ENCODE measurements at places on chromosomes 12 and 14.

DNA sequence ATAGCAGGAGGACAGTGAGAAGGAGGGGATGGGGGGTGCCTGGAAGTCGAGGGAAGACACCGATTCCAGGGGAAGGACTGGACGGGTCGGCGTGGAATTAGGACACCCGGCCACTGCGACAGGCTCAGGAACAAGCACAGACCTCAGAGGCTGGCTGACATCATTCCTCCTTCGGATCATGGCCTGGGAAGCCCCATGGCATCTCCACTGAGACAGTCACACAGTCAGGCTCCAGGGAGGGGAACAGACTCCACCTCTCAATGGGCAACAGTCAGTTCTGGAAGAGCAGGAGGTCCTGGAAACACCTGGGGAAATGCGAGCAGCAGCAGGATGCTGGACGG is 67.9 kb upstream of the FBRSL1 start:
- no peak for DNase-seq

GRCh38 chr12:562634-563033 is 100.6 kb downstream of the NINJ2 start:
- no peak for DNase-seq

DNA sequence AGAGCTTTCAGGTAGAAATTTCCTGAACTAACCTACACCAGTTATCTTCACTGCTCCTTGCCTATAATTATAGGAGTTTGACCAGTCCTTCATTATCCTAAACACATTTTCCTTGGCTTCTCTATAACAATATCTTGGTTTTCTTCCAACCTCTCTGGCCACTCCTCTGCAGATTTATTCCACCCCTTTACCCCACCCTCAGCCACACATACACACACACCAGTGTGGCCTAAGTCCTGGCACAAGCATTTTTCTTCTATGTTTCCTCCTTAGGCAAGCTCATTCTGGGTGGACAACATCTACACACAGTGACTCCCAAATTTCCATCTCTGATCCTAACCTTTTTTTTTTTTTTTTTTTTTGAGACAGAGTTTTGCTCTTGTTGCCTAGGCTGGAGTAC is 25.1 kb downstream of the CDK17 start:
- no peak for DNase-seq

DNA sequence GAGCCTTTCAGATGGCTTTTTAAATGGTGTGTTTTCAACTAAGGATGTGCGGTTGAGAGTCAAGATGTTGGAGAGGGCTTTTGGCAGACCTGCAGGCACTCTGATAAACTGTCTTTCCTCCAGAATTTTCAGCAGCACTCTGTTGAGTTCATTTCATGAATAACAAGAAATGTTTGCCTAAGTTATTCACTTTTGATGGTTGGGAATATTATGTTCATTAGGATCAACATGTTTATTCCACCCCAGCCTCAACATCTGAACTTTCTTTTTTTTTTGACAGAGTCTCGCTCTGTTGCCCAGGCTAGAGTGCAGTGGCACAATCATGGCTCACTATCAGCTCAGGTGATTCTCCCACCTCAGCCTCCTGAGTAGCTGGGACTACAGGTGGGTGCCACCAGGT is 68.4 kb downstream of the C12orf75 start:
- no peak for DNase-seq

DNA sequence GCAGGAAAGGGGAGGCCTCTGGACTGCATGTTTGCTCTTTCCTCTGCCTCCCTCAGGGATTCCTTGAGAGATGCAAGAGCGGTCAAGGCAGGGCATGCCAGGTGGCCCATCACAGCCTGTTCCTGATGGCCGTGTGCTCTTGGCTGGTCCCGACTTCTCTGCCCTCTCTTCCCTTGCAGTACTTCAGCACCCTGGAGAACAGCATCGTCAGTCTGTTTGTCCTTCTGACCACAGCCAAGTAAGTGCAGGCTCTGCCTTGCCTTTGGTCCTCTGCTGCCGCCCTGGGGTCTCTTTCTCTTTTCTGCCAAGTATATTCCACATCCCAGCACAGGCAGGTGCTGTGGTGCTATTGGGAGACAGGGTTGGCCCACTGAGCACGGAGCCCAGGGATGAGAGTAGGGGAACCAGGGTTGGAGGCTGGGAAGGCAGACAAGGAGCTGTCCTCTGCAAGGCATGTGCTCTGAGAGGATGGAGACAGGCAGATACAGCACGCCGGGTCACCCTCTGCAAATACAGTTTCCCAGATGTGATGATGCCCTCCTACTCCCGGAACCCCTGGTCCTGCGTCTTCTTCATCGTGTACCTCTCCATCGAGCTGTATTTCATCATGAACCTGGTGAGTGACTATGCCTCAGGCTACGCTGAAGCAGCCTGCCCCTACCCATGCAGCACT is 51.9 kb downstream of the TPCN1 start:
- no peak for DNase-seq

Measured in activated effector memory CD4-positive, alpha-beta T cell treated with anti-CD3 and anti-CD28 coated beads, Interleukin-2, amount 50 U/mL, for 16 hours (primary cell).